Sciatic nerve (tissue), 2 donors: ENCODE measurements at places on chromosomes 4 and X. TPM values are rescaled to one million over a fixed set of nuclear protein-coding genes. Genes with fewer than 3 reads are reported as not detected.

Gene SSX2
- total RNA-seq = not detected

Gene MAGEA9B
- not detected for total RNA-seq

Gene UCP1
- not detected for total RNA-seq

Gene F9
- not detected for total RNA-seq

Gene LUZP4
- total RNA-seq = not detected
